ENCODE measurements at places on chromosomes 1 and 21. TPM values are rescaled to one million over a fixed set of nuclear protein-coding genes. Genes with fewer than 3 reads are reported as not detected.

The RGSL1 gene
- not detected for total RNA-seq

The KIF26B gene
- not detected for total RNA-seq

DNA sequence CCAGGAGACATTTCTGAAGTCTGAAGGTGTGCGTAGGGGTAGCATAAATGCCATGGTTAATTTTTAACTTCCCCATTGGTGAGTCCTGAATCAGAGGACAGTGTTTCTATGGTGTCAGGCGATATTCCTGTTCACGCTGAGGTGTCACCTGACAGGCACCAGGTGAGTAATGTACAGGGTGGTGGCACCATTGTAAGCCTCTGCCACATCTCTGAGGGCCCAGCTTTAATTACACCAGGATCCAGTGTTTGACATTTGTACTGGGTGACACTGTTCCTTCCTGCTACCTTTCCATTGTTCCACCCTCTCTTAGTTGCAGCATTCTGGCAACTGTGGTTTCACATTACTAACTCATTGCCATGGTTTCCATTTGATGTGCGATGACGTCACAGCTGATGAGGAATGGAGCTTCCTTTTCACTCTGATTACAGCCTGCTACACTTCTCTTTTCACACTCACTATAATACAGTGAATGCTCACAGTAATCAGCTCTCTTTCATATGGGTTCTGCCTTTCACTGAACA, 40.6 kb upstream of the MARK1 start:
- no peak for DNase-seq

The TMOD4 gene
- 1.5 TPM for total RNA-seq

- no peak for DNase-seq
Measured at GRCh38 chr1:76302711-76303339, 228.3 kb downstream of the ST6GALNAC3 start.
